Airway epithelial cell (primary cell): ENCODE measurements at places on chromosomes 3 and 15. TPM values are rescaled to one million over a fixed set of nuclear protein-coding genes. Genes with fewer than 3 reads are reported as not detected.

TP63 gene
- 77.4 and 117 TPM in 2 replicates for total RNA-seq

IL17RE gene
- total RNA-seq: 16.6 and 19.3 TPM in 2 replicates

PLSCR5 gene
- total RNA-seq: not detected in 2 replicates

HDC gene
- total RNA-seq: not detected in 2 replicates

AMOTL2 gene
- 50.8 and 65.5 TPM in 2 replicates for total RNA-seq
